ENCODE measurements at places on chromosomes 11 and 22.

GRCh38 chr11:114774599-114775361 is 96.5 kb downstream of the NXPE2 start:
- DNase-seq = no peak

DNA sequence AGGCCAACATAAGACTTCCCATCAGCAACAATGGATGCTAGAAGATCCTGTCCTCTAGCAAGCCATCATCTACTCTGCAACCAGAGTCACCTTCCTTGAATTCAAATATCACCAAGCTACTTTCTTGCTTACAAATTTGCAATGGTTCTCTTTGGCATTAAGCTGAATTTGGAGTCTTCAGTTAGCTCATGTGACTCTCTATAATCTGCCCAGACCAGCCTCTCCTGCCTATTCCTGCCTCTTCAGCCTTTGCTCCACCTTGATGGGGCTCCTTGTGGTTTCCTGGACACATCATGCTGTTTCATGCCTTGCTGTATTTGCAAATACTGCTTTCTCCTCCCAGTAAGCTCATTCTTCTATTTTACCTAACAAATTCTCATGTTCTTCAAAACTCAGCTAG is 82.3 kb downstream of the RASSF10 start:
- no peak for DNase-seq

- DNase-seq = no peak
Observed at GRCh38 chr11:111911563-111912401, at the start of gene CRYAB. CRYAB (minus strand) TSS chr11:111911770; CDS start chr11:111911724, 46 bp downstream.

GRCh38 chr11:112810951-112811350 is 150.3 kb upstream of the NCAM1 start:
- DNase-seq = no peak

DNA sequence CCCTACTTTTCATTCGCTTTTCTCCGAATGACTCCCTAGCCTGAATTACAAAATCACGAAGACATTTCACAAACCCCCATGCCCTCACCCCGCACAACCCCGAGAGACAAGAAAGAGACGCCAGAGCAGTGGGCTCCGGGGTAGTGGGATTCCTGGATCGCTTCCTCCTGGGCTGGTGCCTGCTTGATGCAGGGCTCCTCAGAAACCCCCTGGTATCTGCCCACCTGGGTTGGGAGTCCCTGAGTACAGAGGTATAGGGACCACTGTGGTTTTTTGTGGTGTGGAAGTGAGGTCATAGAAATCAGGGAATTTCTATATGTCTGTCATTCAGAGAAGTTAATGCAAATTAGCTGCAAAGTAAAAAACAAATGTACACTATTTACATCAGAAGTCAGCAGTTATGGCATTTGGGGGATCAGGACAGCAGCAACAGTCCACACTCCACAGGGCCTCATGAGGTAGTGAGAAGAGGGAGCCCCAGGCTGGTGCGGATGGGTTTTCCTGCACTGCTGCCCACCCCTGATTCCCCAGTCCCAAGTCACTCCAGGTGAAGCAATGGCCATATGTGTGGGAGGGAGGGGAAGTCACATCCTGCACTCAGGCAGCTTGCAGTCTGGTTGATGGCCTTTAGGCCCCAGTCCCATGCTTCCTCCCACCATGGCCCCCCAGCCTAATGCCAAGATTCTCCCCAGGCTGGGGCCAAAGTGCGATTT is 39.6 kb downstream of the BUD13 start:
- DNase-seq = no peak

DNA sequence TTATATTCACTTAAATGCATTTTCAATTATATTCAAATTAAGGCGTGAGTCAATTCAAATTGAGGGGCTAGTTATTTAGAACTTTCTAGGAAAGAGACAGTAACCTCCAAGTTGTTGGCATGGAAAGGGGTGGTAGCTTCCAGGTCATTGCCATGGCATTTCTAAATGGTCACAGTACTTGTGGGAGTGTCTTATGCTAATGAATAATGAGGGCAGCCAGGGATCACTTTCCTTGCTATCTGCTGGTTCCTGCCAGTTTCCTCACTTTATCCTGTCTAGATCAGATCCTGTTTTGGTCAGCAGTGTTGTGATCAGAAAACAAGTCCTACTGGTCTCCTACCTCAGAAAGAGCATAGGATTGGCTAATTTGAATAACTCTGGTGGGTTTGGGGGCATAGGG is 21.8 kb upstream of the RNASEH2C start:
- no peak for DNase-seq

- no peak for DNase-seq
Observed at GRCh38 chr11:45590743-45591142, 74.7 kb downstream of the CHST1 start.

All from stimulated activated naive CD4-positive, alpha-beta T cell treated with Interleukin-2 at 50 U/mL for 16 hours (primary cell).